Hematopoietic multipotent progenitor cell treated with erythropoietin and hydrocortisone succinate and interleukin-3 and kit ligand, for 4 days (in vitro differentiated cells): ENCODE measurements at places on chromosomes 4 and X.
A peak's percentile ranks its signal among the peaks of the same experiment; 100 is the strongest.

DNA sequence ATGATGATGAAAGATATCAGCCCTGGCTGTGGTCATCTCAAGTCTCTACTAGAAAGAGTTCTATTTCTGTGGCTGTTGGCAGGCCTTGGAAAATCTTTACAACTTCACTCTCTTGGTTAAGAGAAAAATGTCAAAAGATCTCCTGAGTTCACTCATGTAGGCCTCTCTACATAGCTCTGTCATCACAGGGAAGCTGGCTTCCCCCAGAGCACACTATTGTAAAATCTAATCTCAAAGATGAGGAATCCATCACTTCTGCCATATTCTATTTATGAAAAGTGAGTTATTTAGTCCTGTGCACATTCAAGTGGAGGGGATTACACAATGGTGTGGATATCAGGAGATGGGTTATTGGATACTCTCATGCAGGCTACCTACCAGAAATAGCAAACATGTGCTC, 388.4 kb upstream of the HS3ST1 start:
- no peak for DNase-seq

DNA sequence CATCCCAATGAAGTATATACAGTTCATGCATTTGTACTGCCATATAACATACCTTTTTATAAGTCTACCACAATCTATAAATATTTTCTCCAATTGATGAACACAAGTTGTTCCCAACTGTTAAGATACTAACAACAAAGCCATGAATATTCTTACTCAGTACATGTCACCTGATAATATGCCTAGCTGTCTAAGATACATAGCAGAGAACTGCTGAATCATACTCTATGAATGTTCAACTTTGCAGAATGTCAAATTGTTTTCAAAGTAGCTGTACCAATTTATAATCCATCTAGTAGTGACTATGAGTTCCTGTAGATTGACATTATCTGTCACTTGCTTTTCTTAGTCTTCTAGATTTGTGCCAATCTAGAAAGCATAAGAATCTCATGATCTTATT, 84.9 kb downstream of the RAB28 start:
- DNase-seq: no peak

DNA sequence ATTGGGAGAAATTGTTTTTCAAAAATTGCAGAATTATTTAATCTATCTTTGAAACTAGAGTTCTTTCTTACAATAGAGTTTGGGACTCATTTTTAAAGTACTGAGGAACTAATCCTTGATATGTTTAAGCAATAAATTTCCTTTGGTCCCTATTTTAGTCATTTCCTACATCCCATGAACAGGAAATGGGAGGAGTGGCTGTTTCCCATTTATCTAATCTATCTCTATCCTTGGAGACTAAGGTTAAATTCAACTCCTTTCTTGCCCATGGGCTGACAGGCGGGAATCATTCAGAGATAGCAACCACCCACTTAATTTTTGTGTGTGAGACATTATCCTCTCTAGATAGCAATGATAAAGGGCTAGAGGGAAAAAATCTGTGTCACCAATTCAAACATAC, 131.6 kb upstream of the EMCN start:
- no peak for DNase-seq

DNA sequence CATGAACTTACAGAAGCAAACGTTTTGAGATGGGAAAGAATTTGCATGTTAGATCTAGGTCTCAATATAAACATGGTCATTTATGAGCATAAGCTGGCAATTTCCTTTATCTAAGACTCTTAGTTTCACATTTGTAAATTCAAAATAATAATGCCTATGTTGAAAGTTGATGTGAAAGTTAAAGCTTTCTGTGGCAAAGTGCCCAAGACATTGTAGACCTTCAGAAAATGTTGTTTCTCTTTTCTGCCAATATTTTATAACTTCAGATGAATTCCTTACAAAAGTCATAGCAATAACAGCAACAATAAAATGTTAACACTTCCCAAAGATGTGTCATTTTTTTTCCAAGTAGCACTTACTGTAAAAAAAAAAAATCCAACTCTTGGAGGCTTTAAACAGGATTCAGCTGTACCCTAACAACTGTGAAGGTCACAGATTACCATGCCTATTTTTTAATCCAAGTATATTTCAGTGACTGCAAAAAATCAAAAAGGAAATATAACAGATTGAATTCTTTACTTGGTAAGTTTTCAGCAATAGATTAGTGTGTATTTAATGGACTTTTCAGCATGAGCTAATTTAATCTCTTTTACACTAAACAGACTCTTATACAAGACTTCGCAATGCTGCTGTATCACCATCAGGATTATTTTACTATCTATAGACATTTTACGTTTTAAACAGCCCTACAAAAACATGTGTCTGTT, 206.5 kb upstream of the PDE5A start:
- no peak for DNase-seq

DNA sequence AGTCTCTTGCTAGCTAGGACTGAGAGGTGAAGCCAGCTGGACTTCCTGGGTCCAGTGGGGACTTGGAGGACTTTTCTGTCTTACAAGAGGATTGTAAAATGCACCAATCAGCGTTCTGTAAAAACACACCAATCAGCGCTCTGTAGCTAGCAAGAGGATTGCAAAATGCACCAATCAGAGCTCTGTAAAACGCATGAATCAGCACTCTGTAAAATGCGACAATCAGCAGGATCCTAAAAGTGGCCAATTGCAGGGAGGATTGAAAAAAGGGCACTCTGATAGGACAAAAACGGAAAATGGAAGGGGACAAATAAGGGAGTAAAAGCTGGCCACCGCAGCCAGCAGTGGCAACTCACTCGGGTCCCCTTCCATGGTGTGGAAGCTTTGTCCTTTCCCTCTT, 65.6 kb upstream of the DUSP21 start:
- no peak for DNase-seq

DNA sequence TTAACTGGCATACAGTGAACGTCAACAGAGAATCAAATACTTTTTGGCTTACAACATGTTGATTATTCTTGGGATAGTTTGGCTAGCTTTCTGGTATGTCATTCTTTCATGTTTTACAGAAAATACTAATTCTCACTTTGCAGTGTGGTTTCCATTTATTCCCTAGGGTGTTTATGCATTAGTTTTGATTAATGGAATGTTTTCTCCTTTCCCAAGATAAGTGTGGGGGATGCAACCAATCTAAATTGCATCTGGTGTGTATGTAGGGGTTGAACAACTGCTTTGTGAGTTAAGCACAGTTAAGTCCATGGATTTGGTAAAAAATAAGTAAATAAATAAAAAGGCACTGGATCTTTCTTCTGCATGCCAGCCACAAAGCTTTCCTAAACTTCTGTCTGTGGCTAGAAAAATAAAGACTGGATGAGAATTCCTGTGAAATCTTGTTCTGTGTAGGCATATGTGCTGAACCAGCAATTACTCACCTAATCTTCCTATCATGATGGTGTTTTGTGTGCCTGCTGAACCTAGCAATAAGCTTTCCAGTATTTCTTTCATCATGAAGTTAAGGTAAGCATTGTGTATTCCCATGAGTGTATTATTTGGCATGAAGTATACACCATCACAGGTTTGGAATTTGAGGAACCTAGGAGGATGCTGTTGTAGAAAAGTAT, 50.6 kb upstream of the TENM3 start:
- DNase-seq: no peak

DNA sequence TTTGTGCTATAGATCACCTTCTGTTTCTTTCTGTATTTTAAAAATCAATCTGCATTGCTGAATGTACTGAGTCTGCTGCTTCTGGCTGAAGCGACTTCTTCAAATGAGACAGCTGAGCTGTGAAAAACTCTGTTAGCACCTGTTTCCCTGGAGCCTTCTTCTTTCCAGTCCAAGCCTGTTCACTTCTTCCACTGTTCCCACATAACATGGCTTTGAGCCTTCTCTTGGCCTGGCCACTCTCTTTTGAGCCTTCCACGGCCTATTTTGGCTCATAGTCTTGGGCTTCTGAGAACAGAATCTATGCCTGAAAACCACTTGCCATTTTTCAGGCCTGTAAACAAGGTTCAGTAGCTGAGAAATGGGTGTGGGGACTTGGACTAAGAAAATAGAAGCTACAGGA, 132.9 kb upstream of the IGFBP7 start:
- DNase-seq: no peak

DNA sequence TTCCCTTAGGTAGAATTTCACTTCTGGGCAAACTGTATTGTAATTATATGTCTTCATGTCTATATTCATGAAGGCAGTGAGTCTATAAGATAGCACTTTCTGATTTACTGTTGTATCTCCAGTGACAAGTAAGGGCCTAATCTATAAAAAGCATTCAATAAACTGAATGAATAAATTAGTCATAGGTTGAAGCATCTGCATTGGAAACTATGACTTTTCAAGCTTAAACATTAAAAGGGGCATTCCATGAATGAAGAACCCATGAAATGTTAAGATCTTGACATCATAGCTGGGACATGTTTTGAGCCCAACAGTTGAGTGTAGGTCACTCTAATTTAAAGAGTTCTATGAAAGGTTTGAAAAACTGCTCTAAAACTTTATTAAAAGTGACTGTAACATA, 159.3 kb upstream of the LCORL start:
- DNase-seq: no peak

GRCh38 chr4:158649111-158649680, 22.5 kb downstream of the C4orf46 start:
- no peak for DNase-seq

- DNase-seq: no peak
Observed at GRCh38 chrX:149760965-149761364, 12.9 kb upstream of the HSFX1 start.

DNA sequence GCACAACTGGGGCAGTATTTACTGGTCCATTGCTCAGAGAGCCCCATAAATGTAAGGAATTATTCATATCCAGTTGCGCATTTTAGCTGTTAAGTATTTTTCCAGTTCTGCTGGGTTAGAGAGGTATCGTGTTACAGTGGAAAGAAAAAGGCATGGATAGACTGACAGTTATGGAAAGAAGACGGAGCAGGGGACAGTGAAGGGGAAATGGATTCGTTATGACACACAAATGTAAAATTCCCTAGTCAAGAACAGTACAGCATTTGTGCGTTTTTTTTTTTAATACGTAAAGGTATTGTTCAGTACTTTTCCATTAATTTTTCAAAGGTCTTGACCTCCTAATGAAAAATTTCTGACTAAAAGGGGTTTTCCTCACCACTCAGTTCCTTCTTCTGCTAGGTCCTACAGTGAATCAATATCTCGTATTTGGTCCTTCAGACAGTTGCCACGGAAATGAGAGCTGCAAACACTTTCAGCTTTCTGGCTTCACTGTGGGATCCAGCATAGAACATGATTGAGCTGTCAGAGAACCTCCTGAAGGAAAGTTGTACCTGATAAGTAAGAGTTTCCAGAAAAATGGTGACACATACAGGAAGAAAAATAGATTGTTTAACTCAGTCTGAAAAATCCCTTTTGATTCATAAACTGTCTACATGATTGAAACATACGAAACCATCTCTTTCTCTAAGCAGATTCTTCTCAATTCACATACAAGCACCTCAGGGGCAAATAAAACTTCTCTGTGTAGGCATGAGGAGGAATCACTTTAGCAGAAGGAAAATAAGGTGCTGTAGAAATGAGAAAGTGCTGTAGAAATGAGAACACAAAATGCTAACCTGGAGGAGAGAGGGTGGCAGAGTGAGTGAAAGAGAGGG, 21.8 kb upstream of the BBS12 start:
- no peak for DNase-seq

GRCh38 chr4:71444395-71444794, 105.6 kb downstream of the SLC4A4 start:
- no peak for DNase-seq

- no peak for DNase-seq
Observed at GRCh38 chr4:176708771-176709311, 83.9 kb downstream of the VEGFC start.

GRCh38 chrX:10900585-10901289, 210.4 kb upstream of the HCCS start:
- no peak for DNase-seq

- peak; percentile 58 for DNase-seq
Observed at GRCh38 chr4:10033191-10033881, 12.0 kb upstream of the SLC2A9 start.

DNA sequence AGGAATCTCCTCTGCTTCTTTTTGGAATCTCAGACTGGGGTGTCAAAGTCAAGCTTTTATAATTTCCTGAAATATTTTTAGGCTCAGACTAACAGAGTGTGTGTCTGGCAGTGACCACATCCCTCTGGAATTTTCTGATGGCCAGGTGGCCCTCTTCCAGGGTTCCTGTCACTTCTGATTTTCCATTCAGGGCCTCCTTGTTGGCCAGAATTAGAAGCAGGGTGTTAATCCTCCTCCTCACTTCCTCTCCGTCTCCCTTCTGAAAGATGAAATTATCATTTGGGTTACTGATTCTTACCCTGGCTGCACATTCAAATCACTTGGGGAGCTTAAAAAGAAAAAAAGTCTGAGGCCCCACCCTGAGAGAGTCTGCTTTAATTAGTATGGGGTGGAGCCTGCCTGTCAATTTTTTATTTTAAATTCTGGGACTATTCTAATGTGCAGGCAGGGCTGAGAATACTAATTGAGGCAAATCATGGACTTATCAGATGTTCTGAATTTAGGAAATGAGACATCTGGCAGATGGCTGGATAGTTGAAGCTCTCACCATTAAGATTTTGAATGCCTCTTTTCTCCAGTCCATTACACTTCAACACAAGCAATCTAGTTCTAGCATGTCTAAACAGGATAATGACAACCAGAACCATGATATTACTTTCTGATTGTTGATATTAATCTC, 43.2 kb downstream of the HAND2 start:
- DNase-seq: no peak

DNA sequence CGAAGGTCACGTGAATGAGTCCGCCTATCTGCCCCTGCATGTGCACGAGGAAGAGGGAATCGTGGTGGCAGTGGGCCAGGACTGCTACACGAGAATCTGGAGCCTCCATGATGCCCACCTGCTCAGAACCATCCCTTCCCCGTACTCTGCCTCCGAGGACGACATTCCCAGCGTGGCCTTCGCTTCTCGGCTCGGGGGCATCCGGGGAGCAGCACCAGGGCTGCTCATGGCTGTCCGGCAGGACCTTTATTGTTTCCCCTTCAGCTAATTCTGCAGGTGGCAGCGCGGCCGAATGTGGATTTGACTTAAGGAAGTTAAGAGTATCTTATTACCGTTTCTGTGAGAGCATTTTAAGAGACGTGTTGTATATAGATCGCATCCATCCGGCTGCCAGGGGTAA, 1.2 kb downstream of the DCAF4L1 start:
- DNase-seq: no peak

- no peak for DNase-seq
Observed at GRCh38 chrX:78946178-78946931, 1.2 kb downstream of the P2RY10 start.

GRCh38 chrX:13742397-13743176, 8.0 kb downstream of the OFD1 start:
- peak; percentile 67 for DNase-seq

- no peak for DNase-seq
Observed at GRCh38 chr4:76803522-76803921, 94.4 kb downstream of the SOWAHB start.

GRCh38 chr4:66331761-66332160, 661.5 kb upstream of the EPHA5 start:
- no peak for DNase-seq
